ENCODE measurements at places on chromosomes 6 and 20.

GRCh38 chr6:5679691-5680090 is 327.0 kb downstream of the NRN1 start:
- no peak for DNase-seq

- no peak for DNase-seq
These were observed 211.9 kb upstream of the MANEA start for GRCh38 chr6:95365454-95365853.

DNA sequence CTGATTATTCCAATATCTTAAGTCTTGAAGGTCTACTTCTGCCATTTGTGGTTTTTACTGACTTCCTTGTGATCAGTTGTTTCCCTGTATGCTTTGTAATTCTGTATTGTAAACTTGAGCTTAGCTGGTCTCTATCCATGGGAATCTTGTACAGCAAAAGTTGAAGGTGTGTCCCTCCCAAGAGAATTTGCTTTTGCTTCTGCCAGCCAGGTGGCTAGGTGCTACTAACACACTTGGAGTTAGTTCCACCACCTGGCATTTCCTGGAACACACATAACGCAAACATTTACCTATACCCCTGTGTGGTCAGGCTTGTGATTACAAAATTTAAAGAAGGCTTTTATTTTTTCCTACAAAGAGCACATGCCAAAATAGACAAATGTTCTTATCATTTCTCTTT is 141.2 kb downstream of the GRM4 start:
- no peak for DNase-seq

DNA sequence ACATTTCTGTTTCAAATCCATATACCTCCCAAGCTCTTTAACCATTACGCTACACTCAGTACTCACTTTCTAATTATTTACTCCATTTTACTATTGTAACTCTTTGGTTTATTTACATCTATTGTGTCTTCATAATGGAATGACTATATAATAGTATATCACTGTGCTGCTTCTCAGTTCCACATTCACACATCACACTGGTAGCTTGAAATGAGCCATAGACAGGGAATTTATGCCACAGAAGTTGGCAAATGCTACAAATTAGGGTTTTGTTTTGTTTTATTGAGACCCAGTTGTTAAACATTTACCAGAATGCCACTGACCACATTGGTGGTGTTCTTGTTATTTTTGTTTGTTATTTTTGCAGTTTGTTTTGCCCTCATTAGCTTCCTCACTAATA is 213.9 kb downstream of the KCNQ5 start:
- no peak for DNase-seq

DNA sequence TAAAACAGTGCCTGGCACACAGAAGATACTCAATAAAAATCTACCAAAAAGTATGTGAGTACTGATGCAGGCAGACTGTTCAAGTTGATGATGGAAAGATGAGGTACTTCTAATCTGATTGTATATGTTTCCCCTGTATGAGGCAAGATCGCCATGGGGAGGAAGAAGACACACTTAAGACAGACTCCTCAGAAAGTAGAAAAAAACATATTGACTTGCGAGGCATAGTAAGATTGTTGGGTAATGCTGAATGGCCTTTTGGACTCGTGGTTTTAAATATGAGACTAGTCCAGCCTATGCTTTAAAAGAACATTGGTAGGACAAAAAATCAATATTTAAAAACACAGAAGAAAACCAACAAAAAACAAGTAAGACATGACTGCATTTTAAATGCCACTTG is 72.6 kb downstream of the SHPRH start:
- DNase-seq = no peak

- peak; percentile 67 for DNase-seq
These were observed 121.8 kb downstream of the SULF2 start for GRCh38 chr20:47663354-47664067.

DNA sequence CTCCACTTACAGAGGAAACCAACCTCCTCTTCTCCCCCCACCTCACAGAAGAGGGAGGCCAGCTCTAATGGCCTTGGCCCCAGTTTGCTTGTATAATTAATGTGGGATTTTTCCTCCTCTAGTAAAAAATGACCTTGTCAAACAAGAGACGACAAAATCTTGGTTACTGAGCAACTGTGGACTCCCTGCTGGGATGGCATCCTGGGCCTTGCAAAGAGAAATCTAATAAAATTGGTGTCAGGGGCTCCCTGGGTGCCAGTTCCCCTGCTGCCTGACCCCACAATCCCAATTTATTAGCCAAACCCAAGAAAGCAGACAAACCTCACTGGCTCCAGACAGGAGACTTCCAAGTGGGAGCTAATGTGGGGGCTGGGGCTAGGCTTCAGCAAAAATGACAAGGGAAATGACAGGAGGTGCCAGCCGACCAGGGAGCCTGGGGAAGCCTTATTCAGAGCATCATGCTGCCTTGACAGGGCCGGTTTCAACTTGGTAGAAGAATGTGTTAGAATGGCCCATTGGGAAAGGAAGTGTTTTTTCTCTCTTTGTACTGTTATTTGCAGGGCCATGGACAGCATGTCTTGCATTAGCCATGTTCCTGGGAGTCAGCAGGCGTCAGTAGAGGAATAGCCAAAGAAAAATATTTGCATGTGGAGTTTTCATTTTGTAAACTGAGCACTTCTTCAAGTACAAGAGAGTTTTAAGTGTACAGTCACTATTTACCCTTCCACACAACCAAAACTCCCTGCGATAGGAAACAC is 816.9 kb downstream of the DHX35 start:
- DNase-seq = no peak

GRCh38 chr20:21505810-21506530 is 7.9 kb downstream of the NKX2-2 start:
- DNase-seq = no peak

DNA sequence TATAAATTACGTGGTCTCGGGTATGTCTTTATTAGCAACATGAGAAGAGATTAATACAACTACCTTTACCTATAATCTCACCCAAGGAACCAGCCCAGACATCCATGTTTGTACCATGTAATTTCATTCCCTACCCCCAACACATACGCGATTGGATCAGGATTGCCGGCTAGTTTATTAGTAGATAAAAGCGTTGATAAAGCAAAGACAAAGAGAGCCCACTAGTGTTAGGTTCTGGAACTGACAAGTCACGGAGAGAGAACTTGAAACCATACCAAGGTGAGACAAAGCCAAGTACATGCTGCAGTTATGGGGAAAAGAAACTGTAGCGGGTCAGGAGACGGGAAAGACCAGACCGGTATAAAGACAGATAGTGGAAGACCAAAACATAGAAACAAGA is 37.4 kb upstream of the FAM135A start:
- no peak for DNase-seq

DNA sequence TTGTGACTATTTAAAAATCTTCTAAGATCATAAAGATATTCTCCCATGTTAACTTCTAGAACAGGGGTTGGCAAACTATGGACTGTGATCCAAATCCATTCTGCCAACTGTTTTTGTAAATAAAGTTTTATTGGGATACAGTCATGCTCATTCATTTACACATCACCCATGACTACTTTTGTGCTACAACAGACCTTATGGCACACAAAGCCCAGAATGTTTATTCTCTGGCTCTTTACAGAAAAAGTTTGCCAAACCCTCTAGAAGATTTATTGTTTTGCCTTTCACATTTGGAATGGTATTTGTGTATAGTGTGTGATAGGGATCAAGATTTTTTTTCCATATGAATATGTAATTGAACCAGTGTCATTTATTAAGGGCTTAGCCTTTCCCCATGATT is 341.7 kb downstream of the CD83 start:
- no peak for DNase-seq

GRCh38 chr6:44007818-44008621 is 119.2 kb downstream of the MRPL14 start:
- DNase-seq = no peak

DNA sequence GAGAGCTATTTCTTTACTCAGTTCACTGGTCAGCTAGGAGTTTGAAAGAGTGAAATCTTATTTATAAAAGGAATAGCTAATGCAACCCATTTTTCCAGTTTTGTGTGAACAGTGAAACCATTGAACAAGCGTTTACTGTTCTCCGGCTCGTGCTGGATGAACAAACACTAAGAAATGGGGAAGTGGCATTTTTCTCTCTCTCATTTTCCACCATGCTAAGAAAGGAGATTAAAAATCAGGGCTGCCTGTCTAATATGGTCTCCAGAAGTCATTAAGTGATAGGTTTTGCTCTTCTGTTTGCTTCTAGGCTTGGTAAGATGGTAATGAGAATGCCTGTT is 774 bp upstream of the SFT2D1 start:
- no peak for DNase-seq

GRCh38 chr20:34522969-34523871 is 7.0 kb downstream of the DYNLRB1 start:
- DNase-seq = peak; percentile 37

DNA sequence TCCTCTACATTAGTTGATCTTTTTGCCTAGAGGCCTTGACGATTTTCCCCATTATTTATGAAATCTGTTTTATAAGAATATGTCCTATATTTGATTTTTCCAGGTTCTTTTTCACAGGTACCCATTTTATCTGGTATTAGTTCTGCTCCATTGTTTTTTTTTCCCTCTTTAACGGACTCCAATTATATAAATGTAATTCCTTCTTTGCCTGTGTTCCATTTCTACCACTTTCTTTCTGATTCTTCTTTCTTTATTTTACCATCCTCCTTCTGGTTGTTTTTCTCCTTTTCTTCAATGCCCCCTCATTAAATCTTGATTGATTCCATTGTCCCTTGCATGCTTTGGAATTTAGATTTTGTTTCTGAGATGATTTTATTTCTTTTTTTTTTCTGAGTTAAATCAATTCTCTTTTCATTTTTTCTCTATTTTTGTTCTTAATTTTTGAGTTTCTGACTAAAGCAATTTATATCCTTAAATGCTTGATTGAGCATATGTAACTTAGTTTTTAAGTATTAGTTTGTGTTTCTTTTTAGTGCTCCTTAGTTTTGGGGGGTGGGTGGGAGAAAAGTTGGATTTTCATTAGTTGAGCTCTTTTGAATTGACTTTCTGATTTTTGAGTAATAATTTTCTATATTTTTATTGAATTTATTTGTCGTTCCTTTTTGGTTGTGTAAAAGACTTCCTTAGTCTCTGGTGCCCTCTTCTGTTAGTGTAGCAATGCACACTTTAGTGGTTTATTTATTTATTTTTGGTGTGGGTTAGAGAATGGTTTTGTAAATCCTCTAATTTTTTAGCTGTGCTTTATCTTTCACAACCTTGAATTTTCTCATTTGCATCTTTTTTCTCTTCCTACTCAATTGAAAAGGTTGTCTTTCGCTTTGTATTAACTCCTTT is 140.8 kb downstream of the FARS2 start:
- no peak for DNase-seq

GRCh38 chr20:17776551-17776950 is 76.8 kb downstream of the BANF2 start:
- DNase-seq = no peak

DNA sequence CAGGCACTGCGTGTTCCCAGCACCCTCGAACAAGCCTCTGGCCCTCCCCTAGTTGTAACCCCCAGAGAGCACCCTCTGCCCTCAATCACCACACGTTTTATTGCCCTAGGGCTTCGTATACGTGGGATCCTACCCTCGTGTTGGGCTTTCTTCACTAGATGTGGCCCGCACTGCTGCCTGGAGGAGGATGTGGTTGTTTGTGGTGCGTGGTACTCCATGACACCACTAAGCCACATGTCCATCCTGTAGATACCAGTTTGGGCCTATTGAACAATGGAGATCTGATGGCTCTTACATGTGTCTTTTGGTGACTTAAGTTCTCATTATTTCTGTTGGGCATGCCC is 17.0 kb downstream of the SLC2A4RG start:
- DNase-seq = no peak

- no peak for DNase-seq
These were observed 142.5 kb upstream of the RUNX2 start for GRCh38 chr6:45185403-45186251.

GRCh38 chr20:33450867-33451266 is 7.3 kb upstream of the SNTA1 start:
- DNase-seq = no peak

DNA sequence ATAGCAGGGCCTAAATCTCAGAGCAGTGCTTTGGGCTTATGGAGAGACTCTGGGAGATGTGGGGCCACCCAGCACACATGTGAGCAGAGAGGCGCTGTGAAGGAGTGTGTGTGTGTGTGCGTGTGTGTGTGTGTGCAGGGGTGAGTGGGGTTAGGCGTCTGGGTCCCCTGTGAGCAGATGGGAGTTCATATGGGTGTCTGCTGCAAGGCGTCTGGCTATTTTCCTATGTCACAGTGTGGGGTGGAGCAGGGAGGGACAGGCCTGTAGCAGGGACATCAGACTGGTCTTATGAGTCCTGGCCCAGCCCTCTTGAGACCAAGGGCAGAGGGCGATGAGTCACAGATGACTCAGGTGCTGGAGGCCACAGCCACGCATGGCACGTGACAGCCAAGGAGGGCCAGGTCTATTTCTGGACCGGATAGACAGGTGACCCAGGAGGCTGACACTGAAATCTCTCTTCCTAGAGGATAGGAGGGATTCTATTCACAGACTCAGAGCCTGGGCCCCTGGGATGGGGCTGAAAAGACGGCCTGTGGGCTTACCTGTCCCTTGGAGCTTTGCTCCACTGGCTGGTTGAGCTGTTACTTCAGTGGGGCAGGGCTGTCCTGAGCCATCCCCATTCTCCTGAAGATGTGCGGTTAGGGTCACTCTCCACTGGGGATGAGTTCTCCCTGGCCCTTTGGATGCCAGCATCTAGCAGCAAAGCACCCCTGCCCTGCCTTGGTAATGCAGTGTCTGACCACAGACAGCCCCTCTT is 28.9 kb downstream of the VEGFA start:
- DNase-seq = no peak

- DNase-seq = no peak
These were observed 26.0 kb downstream of the FAM229B start for GRCh38 chr6:112113431-112113830.

DNA sequence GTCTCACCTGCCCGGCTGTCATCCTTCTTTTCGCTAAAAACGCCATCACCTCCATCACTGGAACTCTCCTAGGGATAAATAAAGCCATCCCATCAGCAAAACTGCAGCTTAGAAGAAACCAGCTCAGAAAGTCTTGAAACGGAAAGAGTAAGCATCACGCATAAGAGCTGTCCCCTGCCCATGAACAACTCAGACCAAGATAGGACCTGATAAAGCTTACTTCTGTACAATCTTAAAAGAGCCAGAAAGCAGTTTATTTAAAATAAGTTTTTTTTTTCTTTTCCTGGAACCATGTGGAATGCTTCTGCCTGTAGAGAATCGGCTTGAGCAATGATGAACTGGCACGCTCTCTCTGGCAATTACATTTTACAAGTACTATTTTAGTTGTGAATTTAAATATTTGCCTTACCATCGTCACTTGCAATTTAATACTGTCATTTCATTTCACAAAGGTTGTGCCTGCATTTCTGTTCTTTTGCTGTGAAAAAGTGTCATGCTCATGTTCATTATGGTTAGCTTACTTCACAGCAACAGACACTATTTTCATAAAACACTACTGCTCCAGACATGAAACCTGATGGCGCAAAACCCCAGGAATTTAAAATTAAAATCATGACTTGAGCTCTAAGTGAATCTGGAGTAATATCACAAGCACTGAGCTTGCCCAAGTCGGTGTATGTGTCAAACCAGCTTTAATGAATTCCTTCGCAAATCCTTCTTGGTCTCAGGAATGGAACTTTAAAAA is 59.6 kb upstream of the EMILIN3 start:
- no peak for DNase-seq
